ENCODE measurements at places on chromosomes 4 and X.

- no peak for DNase-seq
These were observed 20.5 kb upstream of the OPN1LW start for GRCh38 chrX:154123241-154124219.

- DNase-seq: no peak
These were observed 35.6 kb upstream of the SFRP2 start for GRCh38 chr4:153824501-153824900.

DNA sequence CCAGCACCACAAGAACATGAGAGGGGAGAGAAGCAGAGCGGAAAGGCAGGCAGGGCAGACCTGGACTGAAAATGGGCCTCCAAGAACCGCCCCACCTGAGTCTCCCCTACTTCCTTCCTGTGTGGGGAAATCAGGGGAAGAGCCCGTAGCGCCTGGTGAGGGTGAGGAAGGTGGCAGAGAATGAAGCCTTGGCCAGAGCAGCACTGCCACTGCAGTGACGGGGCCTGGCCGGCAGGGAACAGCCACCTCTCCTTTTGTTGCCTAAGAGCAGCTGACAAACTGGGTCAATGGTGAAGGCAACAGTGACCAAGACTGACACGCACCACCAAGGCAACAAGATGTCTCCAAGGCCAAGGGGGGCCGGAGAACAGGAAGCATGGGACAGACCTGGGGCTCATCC, 58.4 kb upstream of the CBR4 start:
- no peak for DNase-seq

DNA sequence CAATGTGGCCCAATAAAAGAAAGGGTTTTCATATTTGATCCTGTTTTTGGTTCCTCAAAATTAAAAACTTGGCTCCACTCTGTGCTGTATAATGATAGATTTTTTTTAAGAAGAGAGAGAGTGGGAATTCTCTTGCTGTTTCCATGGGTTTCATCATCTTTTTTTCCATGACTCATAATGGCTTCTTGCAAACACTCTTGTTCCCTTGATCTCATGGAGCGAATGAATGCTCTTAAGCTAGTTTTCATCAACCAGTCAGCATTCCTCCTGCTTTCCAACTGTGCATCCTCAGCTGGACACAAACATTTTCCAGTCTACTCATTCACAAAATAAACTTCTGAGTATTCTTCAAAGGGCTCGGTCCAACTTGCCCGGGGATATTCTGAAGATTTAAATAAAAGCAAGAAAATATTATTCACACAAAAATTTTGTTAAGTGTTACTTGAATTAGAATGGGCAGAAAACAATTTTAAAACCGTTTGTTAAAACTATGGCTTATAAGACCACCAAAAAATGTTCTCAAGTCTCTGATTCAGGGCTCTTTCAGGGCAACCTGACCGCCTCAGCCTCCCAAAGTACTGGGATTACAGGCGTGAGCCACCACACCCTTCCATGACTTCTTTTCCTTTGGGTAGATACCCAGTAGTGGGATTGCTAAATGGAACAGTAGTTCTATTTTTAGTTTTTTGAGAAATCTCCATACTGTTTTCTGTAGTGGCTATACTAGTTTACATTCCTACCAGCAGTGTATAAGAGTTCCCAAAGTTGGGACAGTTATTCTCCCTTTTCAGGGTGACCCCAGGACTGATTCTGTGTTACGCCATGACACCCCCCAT, 64.7 kb downstream of the TMEM156 start:
- no peak for DNase-seq

GRCh38 chrX:1162119-1162916, 50.1 kb downstream of the CRLF2 start:
- DNase-seq: no peak

GRCh38 chr4:120918788-120919187, 3.7 kb downstream of the PRDM5 start:
- no peak for DNase-seq

GRCh38 chrX:109398833-109399232, 83.1 kb downstream of the GUCY2F start:
- no peak for DNase-seq

DNA sequence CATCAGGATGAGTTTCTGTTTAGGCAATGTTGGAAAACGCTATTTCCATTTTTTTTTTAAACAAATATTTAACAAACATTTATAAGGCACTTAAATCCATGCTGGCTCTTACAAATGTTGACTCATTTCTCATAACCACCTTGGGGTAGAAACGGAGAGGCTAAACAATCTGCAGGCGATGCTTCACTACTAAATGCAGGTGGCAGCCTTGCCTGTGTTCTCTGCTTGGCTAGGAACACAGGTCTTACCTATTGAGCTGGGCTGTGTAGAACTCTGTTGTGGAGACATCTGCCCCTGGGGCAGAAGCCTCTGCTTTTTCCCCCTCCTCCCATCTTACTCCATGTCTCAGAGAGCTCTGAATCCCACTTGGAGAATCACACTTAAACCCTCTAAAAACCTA, 1.4 kb upstream of the CXCL1 start:
- no peak for DNase-seq

DNA sequence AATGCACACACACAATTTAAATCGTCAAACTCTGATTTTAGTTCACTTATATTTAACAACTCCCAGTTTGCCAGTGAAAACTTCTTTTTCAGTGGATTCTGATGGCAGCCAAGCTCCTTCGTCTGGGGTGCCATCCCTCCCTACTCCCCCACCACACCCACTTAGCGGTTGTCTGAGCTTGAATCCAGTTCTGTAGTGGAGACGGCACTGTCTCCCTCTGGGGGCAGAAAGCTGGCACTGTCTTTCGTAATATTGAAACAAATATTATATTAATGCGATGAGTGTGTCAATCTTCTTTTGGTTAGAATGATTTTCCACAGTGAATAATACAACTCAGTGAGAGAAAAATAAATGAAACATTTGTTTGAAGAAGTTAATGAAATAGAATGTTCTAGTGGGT, 5.4 kb downstream of the MEPE start:
- no peak for DNase-seq

DNA sequence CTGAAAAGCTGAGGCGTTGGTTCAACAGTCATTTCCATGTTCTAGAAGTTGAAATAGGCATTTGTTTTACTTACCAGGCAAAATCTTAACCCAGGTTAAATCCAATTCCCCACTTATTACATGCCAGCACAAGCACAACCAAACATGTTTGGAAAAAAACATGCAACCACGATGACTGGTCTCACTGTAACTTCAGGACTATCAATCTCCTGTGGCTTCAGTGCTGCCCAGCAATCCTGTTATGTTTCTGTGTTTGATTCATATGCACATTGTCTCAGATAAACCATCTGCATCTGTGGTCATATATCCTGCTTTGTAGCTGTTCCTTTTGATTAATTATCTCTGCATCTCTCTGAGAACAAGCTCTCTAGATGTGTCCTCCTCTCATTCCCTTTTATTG, 28.3 kb downstream of the PRDM8 start:
- DNase-seq: no peak

GRCh38 chrX:153301746-153302145, 19.8 kb downstream of the PNMA6F start:
- DNase-seq: no peak

DNA sequence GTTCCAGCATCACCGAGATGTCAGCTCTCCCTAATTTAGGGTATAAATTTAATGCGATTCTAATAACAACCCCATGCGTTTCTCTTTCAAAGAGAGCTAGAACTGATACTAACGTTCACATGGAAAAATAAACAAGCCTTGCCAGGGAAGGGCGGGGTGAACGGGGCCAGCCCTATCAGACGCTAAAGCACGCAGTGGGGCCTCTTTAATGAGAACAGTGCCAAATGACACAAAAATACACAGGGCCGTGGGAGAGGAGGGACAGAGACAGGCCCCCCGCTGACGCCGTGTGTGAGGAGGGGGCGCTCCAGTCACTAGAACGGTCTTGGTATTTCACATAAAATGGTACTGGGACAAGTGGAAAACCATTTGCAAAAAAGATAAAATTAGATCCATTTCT, 21.3 kb upstream of the ADRA2C start:
- no peak for DNase-seq

DNA sequence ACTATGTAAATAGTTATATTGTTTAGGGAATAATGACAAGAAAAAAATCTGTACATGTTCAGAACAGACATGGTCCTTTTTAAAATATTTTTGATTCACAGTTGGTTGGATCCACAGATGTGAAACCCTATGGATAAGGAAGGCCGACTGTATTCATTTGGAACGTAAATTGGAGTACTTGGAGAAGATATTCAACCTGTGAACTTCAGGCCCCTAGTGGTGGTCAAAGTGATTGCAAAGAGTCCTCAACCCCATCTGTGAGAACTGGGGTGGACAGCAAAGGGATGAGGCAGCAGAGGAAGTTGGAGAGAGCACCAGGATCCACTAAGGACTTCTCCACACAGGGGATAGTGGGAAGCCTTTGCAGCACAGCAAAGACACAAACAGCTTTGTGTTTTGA, 6.2 kb upstream of the CXCL13 start:
- no peak for DNase-seq

- no peak for DNase-seq
These were observed 71.0 kb downstream of the USP46 start for GRCh38 chr4:52588097-52588496.

DNA sequence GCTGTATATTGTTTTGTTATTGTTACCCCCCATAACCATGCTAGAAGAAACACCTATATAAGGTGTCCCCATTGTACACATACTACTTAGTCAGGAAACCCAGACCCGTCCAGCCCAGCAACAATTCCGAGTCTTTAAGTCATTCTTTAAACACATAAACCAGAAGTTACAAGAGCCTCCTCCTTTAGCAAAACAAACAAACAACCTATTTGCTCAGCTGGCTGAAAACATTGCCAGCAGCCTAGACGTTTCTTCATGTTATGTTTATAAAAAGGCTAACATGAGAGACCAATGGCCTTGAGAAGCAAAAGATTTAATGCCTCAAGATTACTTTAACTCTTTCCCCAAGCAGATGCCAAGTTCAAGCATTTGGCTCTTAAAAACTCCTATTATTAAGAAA, 1.4 kb downstream of the ACOX3 start:
- DNase-seq: no peak

DNA sequence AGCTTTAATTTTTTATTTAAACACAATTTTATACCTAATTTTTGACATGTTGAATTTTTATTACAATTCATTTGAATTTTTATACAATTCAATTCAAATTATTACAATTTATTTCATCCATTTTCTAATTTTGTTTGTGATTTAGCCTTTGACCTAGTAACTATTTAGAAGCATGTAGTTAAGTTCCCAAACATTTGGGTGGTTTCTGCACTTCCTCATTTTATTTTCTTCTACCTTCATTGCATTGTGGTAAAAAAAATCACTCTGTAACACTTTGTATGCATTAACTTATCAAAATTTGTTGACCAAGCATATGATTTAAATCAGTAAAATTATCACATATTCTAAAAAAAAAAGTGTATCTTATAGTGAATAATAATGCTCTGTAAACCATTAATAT, 928.9 kb downstream of the ARAP2 start:
- no peak for DNase-seq

- DNase-seq: no peak
These were observed 46.1 kb downstream of the LAS1L start for GRCh38 chrX:65488495-65488894.

- peak; percentile 24 for DNase-seq
These were observed 30.8 kb downstream of the RTL5 start for GRCh38 chrX:72100824-72101351.

DNA sequence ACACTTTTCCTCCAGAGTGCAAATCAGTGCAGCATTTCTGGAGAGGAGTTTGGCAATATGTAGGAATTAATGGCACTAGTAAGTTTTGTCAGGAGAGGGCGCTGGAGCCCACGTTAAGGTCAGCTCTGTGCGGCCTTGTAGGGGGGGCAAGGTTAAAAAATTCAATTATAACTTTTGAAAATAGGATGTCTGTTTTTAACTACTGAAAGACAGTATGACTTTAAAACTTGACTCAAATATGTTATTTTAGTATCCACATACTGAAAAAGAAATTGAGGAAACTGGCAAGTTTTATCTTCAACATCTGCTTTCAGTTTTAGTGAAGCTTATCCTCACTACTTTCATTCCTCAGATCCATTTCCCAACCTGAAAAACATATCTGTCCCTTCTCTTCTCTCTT, 30.9 kb upstream of the HSD17B13 start:
- peak; percentile 4 for DNase-seq

- no peak for DNase-seq
These were observed 332.0 kb downstream of the PCDH18 start for GRCh38 chr4:137200322-137200721.

- no peak for DNase-seq
These were observed 20.4 kb upstream of the SCD5 start for GRCh38 chr4:82818664-82819662.

GRCh38 chrX:45768666-45769236, 568.1 kb upstream of the DIPK2B start:
- DNase-seq: no peak

GRCh38 chrX:74324131-74324530, 20.2 kb downstream of the ZCCHC13 start:
- DNase-seq: no peak

GRCh38 chrX:66675541-66675940, 36.7 kb upstream of the EDA2R start:
- DNase-seq: no peak

- DNase-seq: no peak
These were observed 823.2 kb upstream of the FRG1 start for GRCh38 chr4:189117426-189117825.

GRCh38 chr4:172675232-172675631, 493.4 kb upstream of the GALNT7 start:
- DNase-seq: no peak

- DNase-seq: no peak
These were observed 595.0 kb upstream of the BOD1L1 start for GRCh38 chr4:14222377-14223029.

GRCh38 chrX:30414144-30414543, 105.0 kb upstream of the NR0B1 start:
- no peak for DNase-seq

DNA sequence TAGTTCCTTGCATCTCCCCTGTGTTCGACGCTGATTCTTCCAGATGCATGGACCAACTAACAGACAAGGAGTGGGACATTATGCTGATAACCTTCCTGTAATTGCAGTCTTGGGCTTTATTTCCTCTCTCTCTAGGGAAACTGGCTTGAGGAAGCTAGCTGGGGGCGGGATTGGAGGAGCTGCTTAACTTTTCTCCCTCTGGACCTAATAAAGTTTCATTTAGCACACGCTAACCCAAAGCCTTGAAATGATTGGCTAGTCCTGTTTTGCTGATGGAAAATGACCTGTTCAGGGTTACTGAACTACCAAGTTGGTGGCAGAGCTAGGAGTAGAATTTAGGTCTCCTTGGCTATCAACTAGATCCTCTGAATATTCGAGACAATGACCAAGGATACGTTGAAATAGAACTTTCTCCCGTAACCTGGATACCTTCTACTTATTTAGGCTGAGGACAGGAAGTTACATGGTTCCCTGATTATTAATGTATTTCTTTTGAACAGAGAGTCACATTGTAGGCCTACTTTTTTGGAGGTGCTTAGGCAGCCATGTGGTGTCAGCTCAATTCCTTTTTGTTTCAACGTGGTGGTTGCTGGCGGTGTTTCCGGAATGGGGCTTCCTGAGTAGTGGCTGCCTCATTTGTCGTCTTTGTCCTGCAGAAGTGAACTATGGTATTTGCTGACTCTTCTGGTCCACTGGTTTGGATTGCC, 2.0 kb downstream of the PGK1 start:
- DNase-seq: no peak

Measured in stimulated activated CD4-positive, alpha-beta T cell treated with anti-CD3 and anti-CD28 coated beads, Interleukin-2, amount 100 ng/mL, for 4 hours (primary cell).